Activated gamma-delta T cell treated with Interleukin-2 at 50 U/mL for 16 hours (primary cell): ENCODE measurements at places on chromosomes 1 and 21.

DNA sequence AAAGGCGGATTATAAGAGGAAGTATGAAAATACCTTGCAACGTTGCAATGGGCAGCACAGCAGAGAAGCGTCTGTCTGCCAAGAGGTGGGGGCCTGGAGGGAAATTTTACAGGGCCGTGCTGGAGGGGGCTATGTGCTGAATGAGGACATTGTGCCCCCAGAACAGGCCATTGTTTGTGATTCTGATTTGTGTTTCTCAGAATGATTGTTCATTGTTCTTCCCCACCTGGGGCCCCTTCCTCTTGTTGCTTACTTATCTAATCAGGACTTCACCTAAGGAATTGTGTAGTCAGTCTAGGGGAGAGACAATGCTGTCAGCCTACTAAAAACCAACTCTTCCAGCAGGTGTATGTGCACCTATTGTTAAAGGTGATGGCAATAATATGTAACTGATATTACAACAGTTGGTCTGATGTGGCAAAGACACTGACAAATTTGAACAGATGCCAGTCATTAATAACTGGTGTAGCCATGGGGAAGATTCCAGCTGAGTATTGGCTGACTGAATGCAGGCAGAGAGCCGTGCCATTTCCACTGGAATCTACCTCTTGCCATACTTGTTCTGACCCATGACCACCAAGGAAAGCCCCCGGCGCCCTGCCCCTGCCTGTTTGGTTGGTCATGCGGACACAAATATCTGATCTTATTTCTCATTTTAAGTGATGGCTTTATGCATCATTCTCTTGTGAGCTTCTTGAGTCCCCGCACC is 45.2 kb upstream of the PSEN2 start:
- no peak for DNase-seq

GRCh38 chr1:94901841-94902240 is 25.1 kb downstream of the CNN3 start:
- DNase-seq, result no peak

DNA sequence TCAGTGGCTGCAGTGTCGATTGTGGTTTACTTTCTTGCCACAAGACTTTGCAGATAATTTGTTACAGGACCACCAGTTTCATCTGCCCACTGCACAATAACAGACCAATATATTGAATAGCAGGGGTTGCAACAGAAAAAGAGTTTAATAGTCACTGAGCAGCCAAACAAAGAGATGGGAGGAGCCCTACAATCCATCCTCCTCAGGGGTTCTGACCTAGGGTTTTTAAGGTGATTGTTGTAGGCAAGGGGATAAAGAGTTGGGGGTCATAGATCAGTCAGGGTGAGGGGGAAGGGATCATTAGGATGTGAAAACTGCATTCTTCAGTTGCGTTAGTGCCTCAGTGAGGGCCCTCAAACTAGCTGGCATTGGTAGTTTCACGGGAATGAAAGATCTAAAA is 110.7 kb upstream of the OLFM3 start:
- no peak for DNase-seq

DNA sequence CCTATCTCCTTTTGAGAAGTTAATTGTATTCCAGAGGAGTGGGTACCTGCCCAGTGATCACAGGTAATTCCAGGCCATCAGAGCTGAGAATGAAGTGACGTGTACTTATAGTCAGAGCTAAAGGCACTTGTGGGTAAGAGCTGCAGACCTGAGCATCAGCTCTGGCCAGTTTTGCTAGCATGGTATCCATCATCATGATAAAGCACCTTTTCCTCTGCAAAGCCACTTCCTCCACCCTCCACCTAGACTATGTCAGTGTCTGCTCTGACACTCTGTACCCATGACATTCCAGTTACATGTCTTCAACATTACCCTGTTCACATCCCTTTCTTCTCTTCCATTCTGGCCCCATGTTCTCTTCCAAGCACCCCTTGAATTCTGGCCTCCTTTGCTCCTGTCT is 157.3 kb downstream of the GRIK3 start:
- DNase-seq, result no peak

DNA sequence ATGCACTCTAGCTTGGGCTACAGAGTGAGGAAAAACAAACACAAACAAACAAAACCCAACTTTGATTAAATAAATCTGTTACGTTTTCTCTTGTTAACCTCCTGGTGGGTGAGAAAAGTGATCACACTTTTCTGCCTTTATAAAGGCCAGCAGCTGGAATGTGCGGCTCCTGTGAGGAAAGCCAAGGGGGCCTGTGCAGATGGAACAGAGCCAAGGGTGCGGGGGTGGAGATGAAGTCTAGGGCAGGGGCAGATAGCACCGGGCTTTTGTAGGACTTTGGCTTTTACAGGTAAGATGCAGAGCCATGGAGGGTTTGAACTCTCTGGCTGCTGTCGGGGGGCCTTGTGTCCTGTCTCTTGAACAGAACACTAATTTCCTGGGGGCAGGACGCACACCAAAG is 40.7 kb upstream of the GPR37L1 start:
- DNase-seq, result no peak

DNA sequence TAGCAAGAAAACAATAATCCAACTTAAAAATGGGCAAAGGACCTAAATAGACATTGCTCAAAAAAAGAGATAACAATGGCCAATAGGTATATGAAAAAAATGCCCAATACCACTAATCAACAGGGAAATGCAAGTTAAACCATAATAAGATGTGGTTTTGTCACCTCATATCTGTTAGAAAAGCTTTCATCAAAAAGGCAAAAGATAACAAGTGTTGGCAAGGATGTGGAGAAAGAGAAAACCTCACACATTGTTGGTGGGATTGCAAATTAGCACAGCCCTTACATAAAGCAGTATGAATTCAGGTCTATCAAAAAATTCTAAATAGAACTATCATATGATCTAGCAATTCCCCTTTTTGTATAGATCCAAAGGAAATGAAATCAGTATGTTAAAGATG is 387.2 kb upstream of the DUSP10 start:
- no peak for DNase-seq

DNA sequence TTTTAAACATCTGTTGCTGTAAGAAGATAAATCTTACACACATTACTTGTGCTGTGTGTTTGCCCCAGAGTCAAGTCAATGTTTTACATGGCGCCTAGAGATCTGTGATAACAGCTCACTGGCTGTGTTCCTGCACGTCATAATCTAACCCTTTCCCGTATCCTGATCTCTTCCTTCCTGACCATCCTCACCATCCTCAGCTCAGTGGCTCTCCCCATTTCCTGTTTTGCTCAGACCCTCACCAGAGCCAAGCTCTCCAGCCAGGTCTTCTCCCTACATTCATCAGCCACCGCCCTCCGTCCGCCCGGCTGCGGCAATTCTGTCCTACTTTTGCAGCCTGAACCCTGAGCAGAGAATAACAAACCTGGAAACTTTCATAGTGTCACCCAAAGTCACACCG is 824.7 kb downstream of the USP25 start:
- no peak for DNase-seq

DNA sequence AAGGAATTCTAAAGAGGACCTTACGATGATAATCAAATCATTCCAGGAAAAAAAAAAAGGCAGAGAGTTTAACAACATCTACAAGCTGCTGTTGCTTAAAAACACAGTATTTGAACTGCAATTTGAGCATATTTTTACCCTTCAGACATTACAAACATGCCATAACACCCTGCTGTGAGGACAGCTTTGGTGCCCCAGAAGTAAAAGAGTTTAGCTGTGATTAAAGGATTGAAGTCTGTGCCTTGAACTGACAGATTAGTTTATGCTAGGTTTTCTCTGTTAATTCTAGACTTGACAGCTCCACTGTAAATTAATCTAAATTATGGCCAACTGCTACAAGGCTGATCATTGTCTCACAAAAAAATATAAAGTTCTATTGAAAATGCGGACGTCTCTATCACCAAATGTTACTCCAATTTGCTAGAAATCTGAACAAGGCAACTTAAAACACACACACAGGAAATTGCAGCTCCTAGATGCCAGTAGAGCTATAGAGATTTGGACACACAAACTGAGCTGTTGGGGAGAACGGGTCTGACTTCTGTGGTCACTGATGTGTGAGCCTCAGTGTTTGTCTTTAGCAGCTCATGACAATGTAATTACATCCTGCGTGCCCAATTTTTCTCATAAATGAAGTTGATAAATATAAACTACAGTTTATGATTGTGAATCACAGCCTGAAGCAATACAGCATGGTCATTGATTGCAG is 217.9 kb downstream of the NTNG1 start:
- no peak for DNase-seq

- no peak for DNase-seq
Observed at GRCh38 chr21:28444111-28444510, 548.6 kb downstream of the LTN1 start.

GRCh38 chr1:50123071-50123470 is 14.4 kb downstream of the ELAVL4 start:
- DNase-seq, result no peak

GRCh38 chr1:225760531-225760930 is 17.1 kb upstream of the SRP9 start:
- DNase-seq, result no peak

GRCh38 chr1:161404051-161404597 is 36.4 kb upstream of the CFAP126 start:
- DNase-seq, result no peak

DNA sequence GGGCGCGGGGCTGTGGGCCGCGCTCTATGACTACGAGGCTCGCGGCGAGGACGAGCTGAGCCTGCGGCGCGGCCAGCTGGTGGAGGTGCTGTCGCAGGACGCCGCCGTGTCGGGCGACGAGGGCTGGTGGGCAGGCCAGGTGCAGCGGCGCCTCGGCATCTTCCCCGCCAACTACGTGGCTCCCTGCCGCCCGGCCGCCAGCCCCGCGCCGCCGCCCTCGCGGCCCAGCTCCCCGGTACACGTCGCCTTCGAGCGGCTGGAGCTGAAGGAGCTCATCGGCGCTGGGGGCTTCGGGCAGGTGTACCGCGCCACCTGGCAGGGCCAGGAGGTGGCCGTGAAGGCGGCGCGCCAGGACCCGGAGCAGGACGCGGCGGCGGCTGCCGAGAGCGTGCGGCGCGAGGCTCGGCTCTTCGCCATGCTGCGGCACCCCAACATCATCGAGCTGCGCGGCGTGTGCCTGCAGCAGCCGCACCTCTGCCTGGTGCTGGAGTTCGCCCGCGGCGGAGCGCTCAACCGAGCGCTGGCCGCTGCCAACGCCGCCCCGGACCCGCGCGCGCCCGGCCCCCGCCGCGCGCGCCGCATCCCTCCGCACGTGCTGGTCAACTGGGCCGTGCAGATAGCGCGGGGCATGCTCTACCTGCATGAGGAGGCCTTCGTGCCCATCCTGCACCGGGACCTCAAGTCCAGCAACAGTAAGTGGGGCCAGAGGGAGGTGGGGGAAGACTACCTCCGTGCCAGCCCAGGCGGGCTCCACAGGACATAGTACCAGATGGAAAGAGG is 808 bp downstream of the MAP3K21 start:
- DNase-seq, result peak; percentile 7

GRCh38 chr21:42465008-42465802 is 30.8 kb downstream of the RSPH1 start:
- no peak for DNase-seq

DNA sequence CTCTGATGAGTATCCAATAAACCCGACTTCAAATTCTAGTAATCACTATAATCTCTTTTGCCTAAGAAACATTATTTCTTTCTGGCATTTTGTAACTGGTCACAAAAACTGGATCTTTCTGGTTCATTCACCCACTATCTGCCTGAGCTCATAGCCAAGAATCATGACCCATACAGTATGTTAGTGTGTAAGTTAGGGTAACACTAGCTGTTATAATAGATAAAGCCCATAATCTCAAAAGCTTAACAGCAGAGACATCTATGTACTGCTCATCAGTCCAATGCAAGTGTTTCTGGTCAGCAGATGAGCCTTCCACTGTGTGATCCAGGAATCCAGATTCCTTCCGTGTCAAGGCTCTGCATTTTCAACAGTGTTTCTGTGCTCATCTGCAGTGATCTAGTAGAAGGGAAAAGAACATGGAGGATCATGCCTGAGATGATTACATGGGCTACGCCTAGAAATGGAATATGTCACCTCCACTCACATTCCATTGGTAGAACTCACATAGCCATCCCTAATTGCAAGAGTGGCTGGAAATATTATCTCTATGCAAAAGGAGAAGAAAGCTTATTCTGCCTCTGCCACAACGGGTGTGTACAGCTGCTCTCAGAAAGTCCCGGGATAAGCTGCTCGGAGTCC is 27.7 kb downstream of the RRAGC start:
- DNase-seq, result no peak

GRCh38 chr1:230707732-230708630 is 5.9 kb downstream of the AGT start:
- no peak for DNase-seq

DNA sequence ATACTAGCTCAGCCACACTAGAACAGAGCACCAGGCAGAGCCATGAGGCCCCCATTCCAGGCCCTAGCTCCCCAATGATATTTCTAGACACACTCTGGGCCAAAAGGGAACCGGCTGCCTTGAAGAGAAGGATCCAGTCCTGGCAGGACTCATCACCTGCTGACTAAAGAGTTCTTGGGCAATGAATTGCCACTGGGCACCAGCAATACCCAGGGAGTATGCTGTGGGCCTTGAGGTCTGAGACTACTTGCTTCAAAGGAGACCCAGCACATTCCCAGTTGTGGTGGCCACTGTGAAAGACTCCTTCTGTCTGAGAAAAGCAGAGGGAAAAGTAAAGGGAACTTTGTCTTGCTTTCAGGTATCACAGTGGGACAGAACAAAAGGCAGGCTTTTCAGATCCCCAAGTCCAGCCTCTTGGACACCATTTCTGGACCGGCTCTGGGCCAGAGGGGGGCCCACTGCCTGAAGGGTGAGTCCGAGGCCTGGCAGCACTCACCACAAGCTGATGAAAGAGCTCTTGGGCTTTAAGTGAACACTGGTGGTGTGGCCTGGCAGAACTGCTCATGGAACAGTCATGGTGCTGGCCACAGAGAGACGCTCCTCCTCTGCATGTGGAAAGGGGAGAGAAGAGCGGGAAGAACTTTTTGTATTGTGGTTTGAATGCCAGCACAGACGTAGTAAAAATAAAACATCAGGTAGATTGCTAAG is 72.5 kb downstream of the CDC42BPA start:
- no peak for DNase-seq

DNA sequence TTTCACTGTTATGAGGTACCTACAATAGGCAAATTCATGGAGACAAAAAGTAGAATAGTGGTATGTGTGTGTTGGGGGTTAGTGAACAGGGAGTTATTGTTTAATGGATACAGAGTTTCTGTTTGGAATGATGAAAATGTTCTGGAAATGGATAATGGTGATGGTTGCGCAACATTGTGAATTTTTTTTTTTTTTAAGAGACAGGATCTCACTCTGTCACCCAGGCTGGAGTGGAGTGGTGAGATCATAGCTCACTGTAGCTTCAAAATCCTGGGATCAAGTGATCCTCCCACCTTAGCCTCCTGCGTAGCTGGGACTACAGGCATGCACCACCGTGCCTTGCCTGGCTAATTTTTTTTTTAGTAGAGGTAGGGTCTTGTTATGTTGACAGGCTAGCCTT is 34.5 kb upstream of the TRABD2B start:
- no peak for DNase-seq

DNA sequence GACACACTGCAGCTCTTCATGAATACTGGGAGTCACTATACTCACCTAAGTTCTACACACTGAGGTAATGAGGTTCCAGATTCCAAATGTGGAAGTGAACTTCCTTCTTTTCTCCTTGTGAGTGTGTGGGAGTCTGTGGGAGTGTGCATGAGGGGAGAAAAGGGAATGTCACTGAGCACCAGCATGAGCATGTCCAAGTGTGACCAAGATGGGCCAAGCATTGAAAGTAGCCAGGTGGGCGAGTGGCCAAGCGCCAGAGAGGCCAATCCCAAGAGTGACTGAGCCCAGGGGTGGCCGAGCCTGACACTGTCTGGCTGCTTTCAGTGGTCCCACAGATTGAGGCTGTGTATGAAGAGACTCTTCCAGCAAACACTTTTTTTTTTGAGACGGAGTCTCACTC is 132.3 kb downstream of the HLCS start:
- no peak for DNase-seq
